ENCODE measurements at places on chromosomes 11 and 22.

DNA sequence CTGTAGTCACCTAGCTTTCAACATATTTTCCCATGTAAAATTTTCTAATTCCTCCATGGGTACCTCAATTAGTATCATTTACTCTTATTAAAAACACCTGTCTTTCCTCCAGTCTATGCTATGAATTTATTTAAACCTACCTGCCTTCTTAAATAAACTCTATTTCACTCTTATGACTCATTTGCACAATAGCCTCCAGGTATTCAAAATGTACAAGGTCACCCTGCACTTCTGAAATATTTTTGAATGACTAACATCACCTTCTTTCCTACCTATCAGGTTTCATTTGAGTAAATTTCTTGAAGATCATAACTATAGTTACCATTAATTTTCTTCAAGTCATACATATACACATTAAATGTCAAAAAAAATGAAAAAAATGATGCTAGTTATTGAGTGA is 939.7 kb downstream of the DLG2 start:
- no peak for DNase-seq

- no peak for DNase-seq
Observed at GRCh38 chr11:19511413-19512183, 201.0 kb upstream of the NAV2 start.

GRCh38 chr22:24584166-24584790 is 8.6 kb downstream of the LRRC75B start:
- no peak for DNase-seq

- DNase-seq: no peak
Observed at GRCh38 chr22:49861642-49862495, 8.2 kb downstream of the ZBED4 start.

- peak; percentile 76 for DNase-seq
Observed at GRCh38 chr11:34405079-34405858, 33.5 kb upstream of the CAT start.

DNA sequence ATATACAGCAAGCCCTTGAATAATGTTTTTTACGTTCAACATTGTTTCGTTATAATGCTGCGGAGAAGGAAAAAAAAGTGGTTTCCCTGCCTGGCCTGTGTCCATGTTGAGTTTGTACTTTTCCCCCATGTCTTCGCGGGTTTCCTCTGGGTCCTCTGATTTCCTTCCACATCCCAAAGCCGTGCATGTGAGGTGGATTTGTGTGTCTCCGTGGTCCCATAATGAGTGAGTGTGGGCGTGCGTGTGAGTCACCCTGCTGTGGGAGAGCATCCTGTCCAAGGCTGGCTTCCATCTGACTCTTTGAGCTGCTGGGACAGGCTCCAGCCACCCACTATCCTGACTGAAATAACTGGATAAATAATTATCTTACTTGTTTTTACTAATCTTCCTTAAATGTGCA is 29.6 kb upstream of the SNX19 start:
- peak; percentile 56 for DNase-seq

DNA sequence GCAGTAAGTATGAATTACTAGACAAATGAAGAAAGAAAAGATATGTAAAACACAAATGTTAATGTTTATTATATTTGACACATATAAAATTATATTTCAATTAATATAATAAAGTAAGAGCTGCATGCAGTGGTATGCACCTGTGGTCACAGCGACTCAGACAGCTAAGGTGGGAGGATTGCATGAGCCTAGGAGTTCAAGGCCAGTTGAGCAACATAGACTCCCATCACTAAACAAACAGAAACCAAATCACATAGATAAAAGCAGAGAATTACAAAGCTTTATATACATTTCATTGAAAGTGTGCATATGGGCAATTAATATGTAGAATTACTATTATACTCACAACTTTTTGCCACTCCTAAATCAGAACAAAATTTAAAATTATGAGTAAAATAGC is 70.0 kb upstream of the HTATIP2 start:
- no peak for DNase-seq

GRCh38 chr11:110526323-110526722 is 96.6 kb downstream of the FDX1 start:
- no peak for DNase-seq

DNA sequence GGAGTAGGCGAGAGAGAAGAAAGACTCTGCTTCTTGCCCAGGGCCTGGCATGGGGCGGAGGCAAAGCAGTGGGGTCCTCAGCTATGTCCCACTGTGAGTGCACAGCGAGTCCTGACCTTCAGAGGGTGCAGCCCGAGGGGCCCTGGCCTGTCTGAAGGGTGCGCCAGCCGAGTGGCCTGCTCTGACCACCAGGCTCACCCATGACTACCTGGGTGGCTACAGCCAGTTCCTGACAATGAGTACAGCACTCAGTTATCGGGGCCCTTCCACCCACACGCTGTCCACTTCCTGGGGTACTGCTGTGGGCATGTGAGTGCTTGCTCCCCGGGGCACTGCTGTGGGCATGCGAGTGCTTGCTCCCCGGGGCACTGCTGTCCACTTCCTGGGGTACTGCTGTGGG is 74.1 kb upstream of the B3GAT1 start:
- no peak for DNase-seq

DNA sequence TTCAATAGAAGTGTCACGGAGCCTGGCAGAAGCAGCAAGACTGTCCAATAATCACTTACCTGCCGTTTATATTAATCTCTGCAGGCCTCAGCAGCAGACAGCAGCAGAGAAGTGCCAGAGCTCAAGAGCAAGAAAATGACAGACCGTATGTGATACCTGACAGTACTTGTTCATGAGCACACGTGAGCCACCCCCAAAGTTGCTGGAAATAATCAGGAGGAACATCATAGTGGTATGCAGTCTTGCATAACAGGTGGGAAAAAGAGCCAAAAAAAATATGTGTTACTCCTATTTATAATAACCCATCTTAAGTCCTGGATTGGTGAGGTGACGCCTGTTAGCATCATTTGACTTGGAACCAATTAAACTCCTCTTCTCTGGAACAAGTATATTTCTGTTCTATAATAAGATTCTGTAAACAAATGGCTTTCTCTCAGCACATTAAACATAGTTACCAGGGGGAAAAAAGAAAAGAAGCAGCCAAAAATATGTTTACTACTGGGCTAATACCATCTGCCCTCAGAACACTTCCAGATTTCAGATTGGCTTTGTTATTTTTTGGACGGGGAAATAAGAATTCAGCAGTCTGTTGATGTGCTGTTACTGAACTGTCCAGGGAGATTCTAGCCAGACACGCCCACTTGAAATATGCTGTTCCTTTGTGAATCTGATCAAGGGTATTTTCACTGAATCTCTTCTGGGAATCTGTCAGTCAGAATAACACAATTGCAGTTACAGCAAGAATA is 7.9 kb upstream of the SLN start:
- no peak for DNase-seq

DNA sequence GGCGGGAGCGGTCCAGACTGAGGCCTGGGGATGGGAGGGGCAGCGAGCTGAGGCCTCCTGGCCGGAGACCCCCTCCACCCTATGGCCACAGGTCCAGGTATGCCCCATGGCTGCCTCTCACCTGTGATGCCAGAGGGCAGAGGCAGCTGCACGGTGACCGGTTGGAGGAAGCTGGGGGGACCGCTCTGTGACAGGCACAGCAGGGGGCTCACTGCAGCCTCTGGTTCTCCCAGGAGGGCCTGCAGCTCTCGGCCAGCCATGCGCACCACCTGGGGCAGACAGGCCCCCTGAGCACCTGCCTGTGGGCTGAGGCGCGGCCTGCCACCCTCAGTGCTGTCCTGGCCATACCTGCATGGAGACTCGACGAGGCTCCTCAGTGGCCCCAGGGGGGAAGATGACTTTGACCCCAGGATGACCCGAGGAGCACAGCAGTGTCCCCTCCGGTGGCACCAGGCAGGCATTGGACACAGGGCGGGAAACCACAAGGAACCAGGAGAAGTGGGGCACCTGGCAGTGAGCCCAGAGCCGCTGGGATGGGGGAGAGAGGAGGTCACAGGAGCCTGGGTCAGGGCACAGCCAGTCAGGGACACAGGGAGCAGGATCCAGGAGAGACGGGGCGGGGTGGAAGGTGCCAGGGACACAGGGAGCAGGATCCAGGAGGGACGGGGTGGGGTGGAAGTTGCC is 3.2 kb upstream of the SLC25A22 start:
- DNase-seq: no peak

DNA sequence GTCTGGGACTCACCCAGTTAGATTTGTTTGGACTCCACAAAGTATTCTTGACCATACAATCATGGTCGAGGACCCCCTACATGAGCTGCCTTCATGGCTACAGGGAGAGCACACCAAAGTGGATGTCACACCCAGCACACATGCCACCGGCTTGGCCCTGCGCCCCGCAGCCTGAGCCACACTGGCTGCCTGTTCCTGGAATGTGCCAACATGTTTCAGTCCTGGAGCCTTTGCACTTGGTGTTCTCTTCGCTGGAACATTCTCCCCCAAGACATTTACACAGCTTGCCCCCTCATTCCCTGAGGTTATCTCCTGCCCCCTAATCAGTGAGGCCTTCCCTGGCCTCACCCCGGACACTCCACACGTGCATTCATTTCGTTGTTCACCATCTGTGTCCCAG is 46.0 kb downstream of the PPARA start:
- DNase-seq: no peak

DNA sequence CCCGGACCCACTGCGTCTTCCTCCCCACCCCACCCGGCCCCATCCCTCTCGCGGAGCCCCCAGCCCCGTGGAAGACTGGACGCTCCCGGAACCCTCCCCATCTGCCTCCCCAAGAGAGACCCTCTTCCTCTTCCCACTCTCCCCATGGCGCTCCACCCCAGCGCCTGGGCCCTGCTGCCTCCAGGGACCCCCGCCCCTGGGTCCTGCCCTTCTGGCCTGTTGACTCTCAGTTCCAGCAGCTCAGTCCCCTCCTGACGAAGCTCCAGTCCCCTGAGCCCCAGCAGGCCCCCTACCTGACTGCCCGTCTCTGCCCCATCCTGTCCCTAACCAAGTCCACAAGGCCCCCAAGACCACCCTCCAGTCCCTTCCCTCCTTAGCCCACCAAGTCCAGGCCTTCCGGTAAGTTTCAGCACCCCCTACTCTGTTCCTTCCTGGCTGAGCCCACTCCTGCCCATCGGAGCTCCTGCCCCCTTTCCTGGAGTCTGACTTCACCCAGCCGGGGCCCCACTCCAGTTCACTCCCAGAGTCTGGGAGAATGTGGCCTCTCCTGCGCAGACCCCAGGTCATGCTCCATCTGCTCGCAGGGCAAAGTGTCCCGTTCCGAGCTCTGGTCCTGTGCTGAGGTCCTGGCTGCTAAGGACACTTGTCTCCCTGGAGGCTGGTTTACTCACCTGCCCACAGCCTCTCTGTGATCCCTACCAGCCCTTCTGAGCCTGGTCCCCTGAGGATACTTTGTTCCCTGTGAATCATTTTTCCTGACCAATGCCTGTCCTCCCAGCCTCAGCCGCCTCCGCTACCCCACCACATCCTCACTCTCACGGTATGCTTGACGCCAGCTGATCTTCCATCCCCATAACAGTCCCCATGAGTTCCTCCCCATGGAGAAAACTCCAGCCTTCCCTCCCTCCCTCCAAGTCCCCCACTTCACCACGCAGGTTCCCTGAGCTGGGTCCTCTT is 722 bp downstream of the IFITM10 start:
- no peak for DNase-seq

DNA sequence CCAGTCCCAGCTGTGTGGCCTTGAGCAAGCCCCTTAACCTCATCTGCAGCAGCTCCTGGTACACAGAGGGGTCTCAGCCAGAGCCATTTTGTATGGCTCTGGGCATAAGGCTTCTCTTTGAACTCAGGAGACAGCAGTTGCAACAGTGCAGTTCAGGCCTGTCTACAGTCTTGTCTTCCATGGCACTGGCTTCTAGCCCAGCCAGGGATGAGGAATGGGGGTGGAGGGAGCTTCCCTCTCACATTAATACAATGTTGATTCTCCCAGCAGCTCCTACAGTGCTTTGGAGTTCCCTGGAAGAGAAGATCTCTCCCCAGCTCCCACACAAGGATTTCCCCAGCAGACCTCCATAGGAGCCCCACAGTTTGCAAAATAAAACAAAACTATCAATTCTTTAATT is 350.2 kb downstream of the BUD13 start:
- no peak for DNase-seq

DNA sequence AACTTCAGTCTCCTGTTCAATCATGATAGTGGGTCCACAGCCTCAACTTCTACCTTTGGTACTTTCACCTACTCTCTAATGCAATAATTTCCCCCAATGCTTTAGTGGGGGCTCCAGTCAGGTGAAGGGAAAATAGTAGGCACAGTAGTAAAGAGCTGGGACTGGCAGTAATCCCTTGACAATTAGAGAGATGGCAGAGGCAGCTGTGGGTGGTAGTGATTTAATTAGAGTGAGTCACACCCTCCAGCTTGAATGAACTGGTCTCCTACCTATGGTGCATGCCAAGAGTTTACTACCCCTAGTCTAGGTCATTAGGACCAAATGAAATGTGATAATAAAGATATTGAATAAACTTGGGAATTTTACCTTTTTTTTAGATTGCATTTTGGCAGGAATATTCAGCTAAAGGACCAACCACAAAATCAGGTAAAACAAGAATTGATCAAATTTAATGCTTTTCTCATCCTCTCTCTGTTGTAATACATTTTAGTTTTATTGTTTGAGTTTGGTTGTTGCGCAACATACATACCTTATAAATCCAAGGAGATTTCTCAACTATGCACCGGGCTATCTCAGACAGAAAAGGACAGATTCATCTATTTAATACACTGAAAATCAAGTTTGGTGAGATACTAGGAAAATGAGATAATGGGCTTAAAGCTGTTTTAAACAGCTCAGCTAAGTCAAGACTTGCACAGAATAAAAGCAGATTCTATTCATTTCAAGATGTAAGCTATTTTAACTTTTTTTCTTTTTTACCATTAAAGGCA is 9.0 kb downstream of the PRRG4 start:
- DNase-seq: peak; percentile 89

GRCh38 chr11:65452806-65453490 is 30.4 kb downstream of the NEAT1 start:
- peak; percentile 79 for DNase-seq

DNA sequence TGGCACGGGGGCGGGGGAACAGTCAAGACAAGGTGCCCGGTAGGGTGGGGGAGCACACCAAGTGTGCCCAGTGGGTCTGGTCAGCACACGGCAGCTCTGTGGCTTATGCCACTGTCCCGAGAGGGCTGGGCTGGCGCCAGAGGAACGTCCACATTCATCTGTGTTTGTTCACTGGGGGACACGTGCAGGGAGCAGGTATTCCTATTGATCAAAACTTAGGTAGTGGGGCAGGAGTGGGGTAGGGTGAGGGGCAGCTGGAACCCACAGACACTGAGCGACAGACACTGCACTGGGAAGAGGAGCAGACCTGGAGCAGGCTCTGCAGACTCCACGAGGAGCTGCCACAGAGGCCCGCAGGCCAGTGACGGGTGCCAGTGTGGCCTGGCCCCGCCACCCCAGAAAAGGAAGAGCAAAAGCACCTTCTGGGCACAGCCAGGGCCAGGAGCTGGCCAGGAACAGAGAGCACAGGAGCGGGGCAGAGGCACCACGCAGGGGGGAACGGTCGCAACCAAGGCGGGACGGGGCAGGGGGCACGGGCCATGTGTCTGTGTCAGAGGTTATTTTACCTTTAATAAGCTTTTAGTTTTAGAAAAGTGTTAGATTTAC is 2.1 kb upstream of the MOB2 start:
- DNase-seq: no peak

GRCh38 chr11:83070044-83070701 is 1.5 kb downstream of the RAB30 start:
- no peak for DNase-seq

GRCh38 chr11:43516316-43516850 is 157.7 kb downstream of the TTC17 start:
- DNase-seq: no peak

Measured in A673 (cell line).